ENCODE measurements at places on chromosomes 5 and 9.

GRCh38 chr5:57939771-57940170, 457.2 kb upstream of the ACTBL2 start:
- no peak for DNase-seq

GRCh38 chr9:16410601-16411280, 459.7 kb downstream of the BNC2 start:
- DNase-seq, result no peak

- DNase-seq, result peak; percentile 87
Observed at GRCh38 chr5:83474161-83474796, 2.7 kb downstream of the VCAN start.

- DNase-seq, result no peak
Observed at GRCh38 chr5:143023411-143024096, 253.4 kb downstream of the ARHGAP26 start.

GRCh38 chr9:129264388-129264787, 86.3 kb upstream of the IER5L start:
- DNase-seq, result no peak

DNA sequence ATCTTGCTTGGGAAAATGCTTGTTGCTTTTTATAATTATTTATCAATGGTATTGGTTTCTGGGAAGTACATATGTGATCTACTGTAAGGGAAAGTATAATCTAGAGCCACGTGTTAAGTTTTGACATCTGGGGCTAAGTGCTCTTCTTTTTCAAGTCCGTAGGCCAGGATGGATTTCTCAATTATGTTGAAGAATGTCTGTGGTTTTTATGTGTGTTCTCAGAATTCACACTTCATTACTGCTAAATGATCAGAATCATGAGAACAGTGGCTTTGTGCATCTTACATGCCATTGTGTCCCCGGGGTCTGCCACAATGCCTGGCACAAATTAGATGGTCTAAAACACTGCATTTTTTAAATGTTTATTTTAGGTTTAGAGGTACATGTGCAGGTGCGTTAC, 14.5 kb upstream of the AUH start:
- no peak for DNase-seq

DNA sequence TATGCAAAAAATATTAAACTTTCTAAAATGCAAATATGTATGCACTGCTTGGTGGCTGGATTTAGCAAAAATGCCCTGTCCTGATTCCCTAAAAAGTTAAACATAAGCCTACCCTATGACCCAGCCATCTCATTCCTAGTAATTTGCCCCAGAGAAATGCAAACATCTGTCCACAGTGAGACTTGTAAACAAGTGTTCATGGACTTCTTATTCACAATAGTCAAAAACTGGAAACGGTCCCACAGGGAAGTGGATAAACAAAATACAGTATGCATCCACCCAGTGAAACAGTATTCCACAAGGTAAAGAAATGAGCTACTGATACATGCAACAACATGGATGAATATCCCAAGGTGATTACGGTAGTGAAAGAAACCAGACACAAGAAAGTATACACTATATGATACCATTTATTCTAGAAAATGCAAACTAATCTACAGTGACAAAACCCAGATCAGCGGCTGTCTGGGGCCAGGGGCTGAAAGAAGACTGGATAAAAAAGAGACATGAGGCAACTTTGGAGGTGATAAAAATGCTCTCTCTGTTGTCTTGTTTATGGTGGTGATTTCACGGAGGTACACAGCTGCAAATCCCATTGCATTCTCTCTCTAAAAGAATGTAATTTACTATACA, 277.3 kb downstream of the GLIS3 start:
- DNase-seq, result no peak

DNA sequence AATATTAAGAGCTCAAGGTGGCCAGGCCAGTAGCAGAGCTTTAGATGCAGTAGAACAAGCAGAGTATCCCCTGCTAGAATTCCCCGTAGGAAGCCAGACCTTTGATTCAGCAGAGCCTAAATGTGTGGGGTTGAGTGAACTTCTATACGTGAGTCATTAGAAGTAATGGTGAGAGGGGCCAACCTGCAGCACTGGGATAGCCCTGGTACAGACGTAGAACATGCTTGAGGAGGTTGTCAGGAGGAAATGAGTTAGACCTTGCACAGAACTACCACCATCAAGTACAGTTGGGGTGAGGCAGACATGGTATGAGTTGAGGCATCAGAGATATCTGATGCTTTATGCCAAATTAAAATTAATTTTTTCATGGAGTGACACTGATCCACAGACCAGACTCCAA, 42.0 kb downstream of the PDCD1LG2 start:
- DNase-seq, result no peak

- no peak for DNase-seq
Observed at GRCh38 chr5:3103262-3103811, 351.9 kb upstream of the IRX2 start.

DNA sequence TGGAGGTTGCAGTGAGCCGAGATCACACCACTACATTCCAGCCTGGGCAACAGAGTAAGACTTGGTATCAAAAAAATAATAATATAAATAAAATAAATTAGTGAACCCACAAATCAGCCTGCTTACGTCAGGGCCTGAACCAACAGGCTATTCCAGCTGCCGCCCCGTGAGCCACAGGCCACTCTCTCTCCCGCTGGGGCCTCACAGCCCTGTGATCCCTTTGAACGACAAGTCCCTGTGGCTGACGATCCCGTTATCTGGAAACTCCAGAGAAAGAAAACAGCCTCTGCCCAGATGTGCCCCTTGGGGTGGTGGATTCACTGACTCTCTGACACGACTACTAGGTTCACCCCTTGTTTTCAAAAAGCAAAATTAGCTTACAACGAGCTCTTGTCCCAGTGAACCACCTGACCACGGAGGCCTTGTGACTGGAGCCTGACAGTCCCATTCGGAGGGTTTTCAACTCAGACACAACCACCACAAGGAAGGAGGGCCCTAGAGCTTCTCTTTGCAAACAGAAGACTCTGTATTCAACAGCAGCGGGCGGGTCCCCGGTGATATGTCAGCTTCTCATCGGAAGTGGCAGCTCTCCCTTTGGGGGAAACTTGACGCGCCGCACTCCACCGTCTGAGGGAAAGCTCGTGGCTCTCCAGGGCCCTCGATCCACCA, 4.4 kb upstream of the DIPK1B start:
- no peak for DNase-seq

DNA sequence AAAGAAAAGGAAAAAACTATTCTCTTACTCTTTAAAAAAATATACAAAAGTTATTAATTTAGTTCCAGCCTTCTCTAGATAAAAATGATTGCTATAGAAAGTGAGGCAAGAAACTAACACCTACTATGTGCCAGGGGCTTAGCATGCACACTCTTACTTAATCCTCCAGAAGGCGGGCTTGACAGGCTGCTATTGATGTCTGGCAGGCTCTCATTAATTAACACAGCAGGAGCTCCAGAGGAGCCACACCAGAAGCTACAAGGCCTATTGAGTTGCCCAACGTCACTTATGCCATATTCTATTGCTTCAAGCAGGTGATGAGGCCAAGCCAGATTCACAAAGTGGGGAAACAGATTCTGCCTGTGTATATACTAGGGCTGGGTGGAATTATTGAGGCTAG, 54.6 kb upstream of the CLINT1 start:
- DNase-seq, result no peak

GRCh38 chr5:15680455-15680854, 180.5 kb downstream of the FBXL7 start:
- DNase-seq, result no peak

DNA sequence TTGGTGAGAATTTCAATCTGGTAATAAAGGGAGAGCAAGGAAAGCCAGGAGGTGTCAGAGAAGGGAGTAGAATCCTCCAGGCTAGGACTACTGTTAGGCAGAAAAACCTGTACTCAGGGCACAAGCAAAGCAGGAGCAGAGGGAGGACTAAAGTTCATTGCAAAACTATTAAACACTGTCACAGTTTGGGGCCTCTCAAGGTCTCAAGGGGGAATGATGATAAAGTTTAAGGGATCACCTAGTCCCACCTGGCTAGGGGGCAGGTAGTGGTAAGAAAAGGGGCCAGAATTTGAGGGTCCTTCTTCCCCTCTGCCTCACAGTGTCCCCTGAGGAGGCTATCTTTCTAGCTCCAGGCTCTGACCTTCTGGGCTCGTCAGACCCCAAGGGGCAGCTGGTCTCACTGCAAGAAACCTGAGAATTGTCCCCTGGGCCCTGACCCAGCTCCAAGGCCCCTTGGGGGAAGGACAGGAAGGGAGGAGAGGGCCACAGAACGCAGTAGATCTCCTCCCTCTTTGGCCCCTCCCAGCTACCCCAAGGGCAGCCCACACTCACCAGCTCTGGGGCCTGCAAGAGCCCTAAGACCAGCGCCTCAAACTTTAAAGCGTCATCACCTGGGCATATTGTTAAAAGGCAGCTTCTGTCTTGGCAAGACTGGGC, 974 bp downstream of the CCDC69 start:
- DNase-seq, result no peak

DNA sequence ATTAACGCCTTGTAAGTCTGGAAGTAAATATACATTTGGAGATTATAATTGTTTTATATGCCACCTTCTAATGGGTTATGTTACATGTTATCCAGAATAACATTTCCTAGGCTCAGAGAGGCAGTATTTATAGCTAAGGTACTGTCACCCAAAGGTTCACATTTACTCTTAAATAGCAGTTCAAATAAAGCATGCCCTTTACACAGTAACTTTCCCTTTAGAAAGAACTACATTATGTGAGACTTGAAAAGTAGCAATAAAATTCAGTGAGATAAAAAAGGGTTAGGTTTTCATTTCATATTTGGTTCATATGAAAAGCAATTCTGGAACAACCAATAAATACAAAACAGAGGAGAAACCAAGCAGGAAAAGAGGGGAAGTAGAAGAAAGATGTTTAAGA, 35.1 kb downstream of the SKIC3 start:
- no peak for DNase-seq

GRCh38 chr5:113050721-113051382, 74.3 kb downstream of the DCP2 start:
- no peak for DNase-seq
